ENCODE measurements at places on chromosomes 11 and 22.

GRCh38 chr11:12900496-12900895 lies 108.6 kb upstream of the RASSF10 start:
- no peak overlapping the region for H3K27ac ChIP-seq
- no peaks in the 10 kb centered on the region for H3K36me3 ChIP-seq
- H3K27me3 ChIP-seq: peaks cover 34% of the 10 kb centered on the region
- H3K4me1 ChIP-seq: no peaks in the 10 kb centered on the region
- no peak overlapping the region for H3K4me3 ChIP-seq

GRCh38 chr22:32824531-32825312 lies 23.2 kb downstream of the TIMP3 start:
- no peaks in the 10 kb centered on the region for H3K36me3 ChIP-seq
- H3K4me1 ChIP-seq: no peaks in the 10 kb centered on the region
- no peak overlapping the region for H3K4me3 ChIP-seq
- H3K27ac ChIP-seq: no peak overlapping the region

DNA sequence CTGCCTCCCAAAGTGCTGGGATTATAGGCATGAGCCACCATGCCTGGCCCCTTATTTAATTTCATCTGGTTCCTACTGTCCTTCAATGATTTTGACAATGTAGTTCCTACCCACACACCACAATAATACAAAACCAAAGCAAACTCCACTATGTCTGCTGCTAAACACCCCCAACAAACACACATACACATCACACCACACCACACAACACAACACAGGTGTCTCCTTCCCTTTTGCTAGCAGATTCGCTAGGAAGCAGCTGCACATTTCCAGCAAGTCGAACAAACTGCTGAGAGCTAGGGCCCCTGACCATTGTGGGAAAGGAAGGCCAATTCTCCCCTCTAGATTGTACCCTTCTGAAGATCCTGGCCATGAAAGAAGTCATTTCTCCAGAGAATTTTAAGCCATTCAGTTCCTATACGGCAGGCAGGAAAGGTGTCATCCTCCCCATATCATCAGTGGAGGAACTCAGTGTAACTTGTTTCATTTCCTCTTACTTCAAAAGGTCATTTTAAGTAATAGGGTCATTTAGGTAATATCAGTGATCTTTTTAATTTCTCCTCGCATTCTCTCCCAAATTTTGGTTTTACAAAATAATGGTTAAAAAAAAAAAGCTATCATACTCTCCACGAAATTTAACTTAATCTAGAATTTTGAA lies 18.5 kb downstream of the NUMA1 start:
- no peak for DNase-seq
- H3K27ac ChIP-seq: no peak overlapping the region
- H3K4me1 ChIP-seq: no peaks in the 10 kb centered on the region
- H3K36me3 ChIP-seq: peaks cover 53% of the 10 kb centered on the region
- H3K4me3 ChIP-seq: no peak overlapping the region

DNA sequence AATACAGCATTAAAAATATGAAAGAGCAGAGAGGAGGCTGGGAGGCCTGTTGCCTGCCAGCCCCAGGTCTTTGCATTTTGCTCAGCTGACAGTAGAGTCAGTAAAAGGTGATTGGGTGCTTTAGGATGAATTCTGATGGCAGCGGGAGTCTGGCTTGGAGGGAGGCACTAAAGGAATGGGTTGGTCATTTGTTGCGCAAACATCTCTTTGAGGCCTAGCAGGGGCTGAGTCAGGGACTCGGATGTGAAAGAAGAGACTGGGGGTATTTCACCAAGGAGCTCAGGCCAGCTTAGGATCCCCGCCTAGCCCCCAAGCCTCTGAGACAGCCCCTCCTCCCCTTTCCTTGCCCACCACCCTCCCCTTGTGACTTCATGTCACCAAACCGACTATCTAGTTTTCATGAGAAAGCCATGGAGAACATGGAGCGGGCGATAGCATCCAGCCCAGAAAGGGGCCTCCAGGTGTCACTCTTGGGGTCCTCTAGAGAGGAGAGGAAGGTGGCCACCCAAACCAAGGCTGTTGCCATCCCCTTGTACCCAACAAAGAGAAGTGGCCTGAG lies 9.7 kb downstream of the DGKZ start:
- H3K27ac ChIP-seq: peak overlapping the region; percentile 83
- H3K27me3 ChIP-seq: no peaks in the 10 kb centered on the region
- DNase-seq: no peak
- H3K4me1 ChIP-seq: peaks cover 82% of the 10 kb centered on the region
